ENCODE measurements at places on chromosomes 1 and 21.

DNA sequence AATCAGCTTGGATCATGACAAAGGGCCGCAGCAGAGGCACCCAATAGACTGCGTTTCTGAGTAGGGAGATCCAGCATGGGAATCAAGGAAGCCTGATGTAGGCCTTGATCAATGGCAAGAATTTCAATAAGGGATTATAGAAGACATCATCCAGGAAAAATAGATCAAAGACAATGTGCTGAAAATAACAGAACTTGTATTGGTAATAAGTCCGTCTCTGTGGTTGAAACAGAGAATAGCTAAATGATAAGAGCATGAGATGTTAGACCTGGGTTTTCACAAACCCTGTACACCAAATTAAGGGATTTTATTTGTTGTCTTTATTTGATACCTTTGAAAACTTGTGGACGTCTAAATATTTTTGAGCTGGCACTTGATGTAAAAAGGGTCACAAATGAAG lies 228.0 kb upstream of the SGIP1 start:
- no peak for DNase-seq

- no peak for DNase-seq
Observed at GRCh38 chr1:90710579-90711536, 6.2 kb downstream of the BARHL2 start.

DNA sequence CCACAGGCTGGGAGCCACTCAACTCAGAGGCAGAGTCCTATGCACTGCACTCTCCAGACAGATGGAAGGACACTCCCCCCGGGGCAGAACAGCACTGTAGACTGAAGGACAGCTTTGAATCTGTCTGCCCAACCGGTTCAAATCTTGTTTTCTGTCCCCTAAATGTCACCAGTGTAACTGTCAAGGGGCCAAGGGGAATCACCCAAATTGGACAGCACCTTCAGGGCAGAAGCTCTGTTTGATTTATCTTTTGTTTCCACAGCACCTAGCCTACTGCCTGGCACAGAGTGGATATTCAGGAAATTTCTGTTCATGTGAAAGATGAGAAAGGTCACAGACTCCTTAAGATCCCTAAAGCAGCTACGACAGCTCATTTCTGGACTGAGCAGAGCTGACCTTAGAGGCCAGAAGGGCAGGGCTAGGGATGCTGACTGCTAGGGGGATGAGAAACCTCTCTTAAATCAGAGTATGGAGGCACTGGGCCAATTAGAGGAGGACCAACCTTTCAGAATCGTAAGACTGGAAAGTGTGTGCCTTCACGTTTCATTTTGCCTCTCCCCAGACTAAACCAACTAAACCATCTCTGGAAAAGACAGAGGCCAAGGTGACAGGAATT lies 41.0 kb downstream of the ITPKB start:
- DNase-seq: peak; percentile 71

DNA sequence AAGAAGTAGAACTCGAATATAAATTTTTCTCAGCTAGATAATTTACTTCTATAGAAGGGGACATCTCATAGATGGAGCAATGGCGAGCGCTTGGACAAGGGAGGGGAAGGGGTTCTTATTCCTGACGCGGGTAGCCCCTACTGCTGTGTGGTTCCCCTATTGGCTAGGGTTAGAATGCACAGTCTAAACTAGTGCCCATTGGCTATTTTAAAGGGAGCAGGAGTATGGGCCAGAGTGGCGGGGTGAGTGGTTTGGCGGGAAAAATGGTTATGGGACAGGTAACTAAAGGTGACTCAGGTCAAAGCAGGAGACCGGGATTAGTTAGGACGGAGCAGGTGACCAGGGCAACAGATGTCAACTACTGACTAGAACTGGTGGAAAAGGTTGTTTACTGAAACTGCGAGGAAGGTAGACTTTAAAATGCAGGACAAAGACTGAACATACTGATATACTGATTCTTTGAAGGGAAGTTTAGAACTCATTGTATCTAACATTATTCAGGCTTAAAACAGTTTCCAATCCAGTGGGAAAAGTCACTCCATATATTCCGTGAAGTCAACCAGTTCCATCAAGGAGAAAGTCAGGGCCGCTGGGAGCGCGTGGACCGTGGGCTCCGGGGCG lies 940 bp upstream of the ATAD3A start:
- DNase-seq: peak; percentile 35

GRCh38 chr21:42317341-42317741 lies 2.1 kb upstream of the TFF3 start:
- DNase-seq: no peak

DNA sequence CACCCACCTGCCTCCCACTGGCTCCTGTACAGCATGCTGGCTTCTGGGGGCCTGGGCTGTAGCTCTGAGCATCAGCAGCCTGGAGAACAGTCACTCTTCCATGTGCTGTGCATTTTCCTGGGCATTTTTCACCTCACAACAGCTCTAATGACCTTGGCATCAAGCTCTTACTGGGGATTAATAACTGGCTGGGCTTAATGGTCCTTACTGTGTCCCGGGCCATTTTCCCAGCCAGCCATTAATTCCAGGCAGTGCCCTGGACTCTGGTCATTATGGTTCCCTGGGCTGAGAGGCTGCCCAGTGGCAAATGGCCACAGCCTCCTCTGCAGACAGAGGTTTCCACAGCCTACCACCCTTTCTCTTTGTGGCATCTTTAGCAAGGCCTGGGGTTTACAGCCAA lies 171.8 kb downstream of the ST6GALNAC5 start:
- DNase-seq: no peak

DNA sequence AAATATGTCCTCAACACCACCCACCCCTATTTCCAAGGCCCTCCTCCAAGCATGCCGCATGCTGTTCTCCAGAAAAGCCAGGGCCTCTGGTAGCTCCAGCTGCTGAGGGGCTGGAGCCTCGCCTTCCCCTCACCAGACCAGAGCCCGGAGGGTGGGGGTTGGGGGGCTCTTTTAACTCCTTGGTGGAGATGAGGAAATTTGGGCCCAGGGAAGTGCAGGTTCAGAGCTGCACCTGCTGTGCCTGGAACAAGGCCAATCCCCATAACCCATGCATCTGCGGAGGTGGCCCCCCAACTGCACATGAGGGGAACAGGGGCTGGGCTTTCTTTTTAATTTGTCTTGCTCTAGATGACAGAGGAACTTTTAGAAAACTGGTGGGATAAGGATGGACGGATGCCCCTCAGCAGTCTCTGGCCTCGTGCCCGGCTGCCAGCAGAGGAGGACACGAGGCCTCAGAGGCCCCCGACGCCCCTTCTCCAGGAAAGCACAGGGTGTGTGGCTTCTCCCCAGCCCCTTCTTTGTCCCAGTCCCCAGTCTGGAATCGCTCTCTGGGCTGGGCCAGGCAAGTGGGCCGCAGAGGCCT lies 550 bp upstream of the SELENON start:
- DNase-seq: no peak

- no peak for DNase-seq
Observed at GRCh38 chr1:167602840-167603239, 27.2 kb upstream of the RCSD1 start.

DNA sequence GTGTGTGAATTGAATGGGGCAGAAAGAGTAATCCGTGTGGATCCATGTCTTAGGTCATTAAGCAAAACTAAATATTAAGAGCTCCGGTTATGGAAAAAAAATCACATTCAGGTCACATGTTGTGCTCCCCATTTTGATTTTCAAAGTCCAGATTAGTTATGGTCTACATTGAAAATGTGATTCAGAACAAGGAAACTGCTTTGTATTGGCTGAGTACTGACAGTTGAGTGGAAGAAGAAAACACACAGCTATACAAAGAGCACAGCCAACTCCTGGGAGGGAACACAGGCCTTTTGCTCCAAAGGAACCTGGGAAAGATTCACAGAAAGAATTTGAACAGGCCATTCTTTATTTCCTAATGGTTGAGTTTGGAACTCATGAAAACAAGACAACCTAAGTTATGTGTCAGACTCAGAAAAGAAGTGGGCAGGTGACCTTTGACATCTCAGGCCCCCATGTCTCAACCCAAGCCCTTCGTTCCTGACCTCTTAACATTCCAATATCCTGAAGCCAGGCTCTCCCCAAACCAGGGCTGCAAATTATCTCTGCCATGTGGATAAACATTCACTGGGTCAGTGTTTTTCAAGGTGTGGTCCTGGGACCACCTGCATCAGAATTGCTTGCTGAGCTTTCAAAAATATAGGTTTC lies 159.3 kb upstream of the LMO4 start:
- no peak for DNase-seq

- no peak for DNase-seq
Observed at GRCh38 chr1:81197591-81197990, 603.1 kb upstream of the ADGRL2 start.

DNA sequence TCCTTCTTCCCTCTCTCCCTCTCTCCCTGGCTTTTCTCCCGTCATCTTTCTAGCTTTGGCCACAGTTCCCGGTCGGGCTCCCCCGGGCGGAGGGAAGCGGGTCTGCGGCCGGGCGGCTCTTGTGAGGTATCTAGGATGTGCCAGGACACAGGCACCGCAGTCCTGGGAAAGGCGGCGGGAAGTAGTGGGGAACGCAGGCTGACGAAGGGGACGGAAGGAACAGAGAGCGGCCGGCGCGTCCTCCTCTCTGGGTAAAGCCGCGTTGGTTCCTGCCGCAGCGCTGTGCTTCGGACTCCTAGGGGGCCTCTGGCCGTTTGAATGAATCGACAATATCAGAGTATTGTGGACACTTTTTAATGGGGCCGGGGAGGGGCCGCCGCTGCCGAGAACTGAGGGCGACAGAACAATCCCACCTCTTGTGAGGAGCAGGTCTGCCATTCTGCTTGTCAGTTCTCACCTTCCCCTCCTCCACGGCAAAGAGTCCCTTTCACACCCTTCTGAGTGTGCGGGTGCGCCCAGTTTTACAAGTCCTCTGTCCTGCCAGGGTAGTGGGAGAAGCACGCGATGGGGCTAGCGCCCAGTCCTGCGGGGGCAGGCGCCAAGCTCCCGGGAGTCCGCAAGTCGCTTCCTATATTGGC lies 1.2 kb upstream of the LHX9 start:
- no peak for DNase-seq

GRCh38 chr1:210746024-210746731 lies 387.8 kb downstream of the KCNH1 start:
- DNase-seq: no peak

DNA sequence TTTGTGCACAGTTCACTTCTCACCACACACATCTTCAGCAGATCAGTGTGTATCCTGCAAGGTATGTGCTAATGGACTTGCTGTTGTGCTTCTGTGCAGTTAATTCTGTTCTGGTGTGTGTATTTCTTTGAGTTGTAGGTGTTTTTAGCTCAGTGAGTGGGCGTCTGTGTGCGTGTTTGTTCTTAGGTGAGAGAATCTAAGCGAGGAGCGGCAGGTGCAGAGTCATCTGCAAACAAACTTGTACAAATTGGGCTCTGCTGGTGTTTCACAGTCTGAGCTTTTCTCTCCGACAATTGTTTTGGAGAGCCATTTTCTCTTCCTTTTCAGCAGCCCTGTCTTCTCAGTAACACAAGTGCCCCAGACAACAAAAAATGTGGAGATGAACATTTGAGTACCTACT lies 43.6 kb downstream of the ACP6 start:
- peak; percentile 77 for DNase-seq

DNA sequence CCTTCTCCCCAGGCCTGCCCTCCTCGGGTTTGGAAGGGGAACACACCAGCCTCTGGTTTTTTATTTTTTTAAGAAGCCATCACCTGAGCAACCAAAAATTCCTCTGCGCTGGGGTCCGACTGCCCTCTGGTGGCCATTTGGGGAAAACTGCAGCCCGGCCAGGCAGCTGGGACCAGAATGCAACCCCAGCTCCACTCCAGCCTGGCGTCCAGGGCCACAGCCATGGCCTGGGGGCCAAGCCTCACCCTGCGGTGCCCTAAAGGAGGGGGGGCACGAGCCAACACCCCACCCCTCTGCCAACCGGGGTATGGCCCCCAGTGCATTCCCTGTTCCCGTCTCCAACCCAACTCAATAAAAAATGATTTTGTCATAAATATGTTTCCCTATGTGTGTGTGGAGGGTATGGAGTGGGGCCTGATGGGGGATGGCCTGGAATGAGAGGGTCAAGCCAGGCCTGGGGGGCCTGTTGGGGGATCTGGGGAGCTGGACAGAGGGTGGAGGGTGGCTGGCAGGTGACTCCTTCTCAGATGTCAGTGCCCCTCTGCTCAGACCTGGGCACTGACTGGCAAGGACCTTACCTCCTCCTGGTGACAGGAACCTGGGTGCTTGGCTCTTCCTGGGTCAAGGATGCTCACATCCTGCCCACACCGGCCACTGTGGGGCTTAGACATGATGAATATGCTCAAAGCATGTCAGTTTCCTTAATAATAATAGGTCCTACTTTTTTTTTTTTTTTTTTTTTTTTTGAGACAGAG lies 3.2 kb downstream of the GPR3 start:
- no peak for DNase-seq

- DNase-seq: no peak
Observed at GRCh38 chr1:106249365-106249764, 807.1 kb upstream of the PRMT6 start.

DNA sequence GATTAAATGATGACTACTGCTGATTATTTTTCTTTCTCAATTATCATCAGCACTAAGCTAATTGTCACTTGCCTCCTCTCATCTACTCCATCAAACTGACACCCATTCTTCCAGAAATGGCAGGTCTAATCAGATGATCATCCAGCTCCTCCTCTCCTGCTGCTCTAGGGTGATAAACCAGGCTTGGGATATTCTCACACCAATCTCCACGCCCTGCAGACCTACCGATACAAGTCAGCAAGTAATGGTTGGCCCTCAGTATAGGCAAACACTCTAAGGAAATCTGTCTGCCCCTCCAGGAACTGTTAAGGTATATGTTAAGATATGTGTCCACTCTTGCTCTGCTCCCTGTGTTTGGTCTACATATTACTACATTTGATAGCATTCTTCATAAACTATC lies 36.3 kb upstream of the C1orf21 start:
- DNase-seq: no peak

GRCh38 chr1:54408147-54409066 lies 2.2 kb upstream of the SSBP3 start:
- no peak for DNase-seq

- no peak for DNase-seq
Observed at GRCh38 chr1:161171191-161171590, 5.0 kb downstream of the PPOX start.

GRCh38 chr1:6866825-6867224 lies 81.6 kb downstream of the CAMTA1 start:
- DNase-seq: no peak

DNA sequence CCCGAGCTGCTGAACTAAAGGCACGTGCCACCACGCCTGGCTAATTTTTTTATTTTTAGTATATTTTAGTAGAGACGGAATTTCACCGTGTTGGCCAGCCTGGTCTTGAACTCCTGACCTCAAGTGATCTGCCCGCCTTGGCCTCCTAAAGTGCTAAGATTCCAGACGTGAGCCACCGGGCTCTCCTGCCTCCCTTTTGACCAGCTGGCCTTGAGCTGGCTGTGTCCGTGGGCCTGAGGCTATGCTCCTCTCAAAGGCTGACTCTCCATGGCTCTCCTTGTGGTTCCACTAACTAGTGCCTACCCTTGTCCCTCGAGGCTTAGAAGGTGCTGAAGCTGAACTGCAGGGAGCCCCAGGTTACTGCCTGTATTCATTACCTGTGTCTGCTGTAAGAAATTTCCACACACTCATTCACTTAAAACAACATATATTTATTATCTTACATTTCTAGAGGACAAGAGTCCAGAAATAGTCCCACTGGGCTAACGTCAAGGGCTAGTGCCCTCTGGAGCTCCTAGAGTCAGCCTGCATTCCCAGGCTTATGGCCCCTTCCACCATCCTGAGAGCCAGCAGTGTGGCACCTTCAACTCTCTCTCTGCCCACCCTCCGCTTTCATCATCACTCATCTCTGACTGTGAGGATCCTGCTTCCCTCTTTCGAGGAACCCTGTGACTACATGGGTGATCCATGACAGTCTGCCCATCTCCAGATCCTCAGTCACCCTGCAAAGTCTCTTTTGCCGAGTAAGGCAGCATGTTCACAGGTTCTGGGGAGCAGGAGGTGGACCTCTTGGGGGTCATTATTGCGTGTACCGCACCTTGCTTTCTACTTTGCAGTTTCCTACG lies 34.9 kb downstream of the ETS2 start:
- DNase-seq: no peak
